ENCODE measurements at places on chromosomes 6 and 20. TPM values are rescaled to one million over a fixed set of nuclear protein-coding genes. Genes with fewer than 3 reads are reported as not detected.

REM1 gene
- total RNA-seq: 0.19 TPM

RIPOR2 gene
- total RNA-seq: 1.1 TPM

GPX6 gene
- total RNA-seq: not detected

WFDC5 gene
- total RNA-seq: not detected

RIPOR3 gene
- total RNA-seq: 13.2 TPM

PRICKLE4 gene
- 0.19 TPM for total RNA-seq

IL17F gene
- not detected for total RNA-seq

VIP gene
- total RNA-seq: not detected

ETV7 gene
- 2.0 TPM for total RNA-seq

FRK gene
- 0.85 TPM for total RNA-seq

SEMG1 gene
- total RNA-seq: not detected

GTF3C6 gene
- 89.9 TPM for total RNA-seq

HDGFL1 gene
- not detected for total RNA-seq

DTD1 gene
- total RNA-seq: 97.8 TPM

SUMO4 gene
- total RNA-seq: 0.58 TPM

MEI4 gene
- not detected for total RNA-seq

CST7 gene
- not detected for total RNA-seq

TFAP2B gene
- under 0.01 TPM for total RNA-seq

PTGIS gene
- 191 TPM for total RNA-seq

KCTD20 gene
- total RNA-seq: 90.1 TPM

SPATS1 gene
- total RNA-seq: not detected

ADGRG6 gene
- total RNA-seq: 1.3 TPM

DSP gene
- total RNA-seq: 27.3 TPM

VGLL2 gene
- not detected for total RNA-seq

ERVFRD-1 gene
- not detected for total RNA-seq

FAM209B gene
- not detected for total RNA-seq

SIRPD gene
- total RNA-seq: not detected

RBM24 gene
- total RNA-seq: 5.6 TPM

DOK5 gene
- 35.9 TPM for total RNA-seq

AVP gene
- total RNA-seq: not detected

UBE2C gene
- total RNA-seq: 7.9 TPM

VPS16 gene
- total RNA-seq: 52.9 TPM

FOXQ1 gene
- total RNA-seq: not detected

RGL2 gene
- total RNA-seq: 17.5 TPM

TCF21 gene
- total RNA-seq: 8.2 TPM

LGSN gene
- total RNA-seq: under 0.01 TPM

OR2H1 gene
- not detected for total RNA-seq

PDYN gene
- not detected for total RNA-seq

TMEM170B gene
- 1.7 TPM for total RNA-seq

ULBP3 gene
- 16.7 TPM for total RNA-seq

SYNDIG1 gene
- total RNA-seq: 0.58 TPM

CRNKL1 gene
- 30.5 TPM for total RNA-seq

RIPPLY2 gene
- not detected for total RNA-seq

PARD6B gene
- 1.7 TPM for total RNA-seq

THEMIS gene
- 0.19 TPM for total RNA-seq

LSM2 gene
- total RNA-seq: 18.0 TPM

SPTLC3 gene
- total RNA-seq: 3.1 TPM

TXLNB gene
- total RNA-seq: under 0.01 TPM

Measured in regular cardiac myocyte (primary cell).